ENCODE measurements at places on chromosomes 7 and 10.

GRCh38 chr7:124275411-124275810, 242.5 kb upstream of the TMEM229A start:
- no peak for DNase-seq

- DNase-seq: no peak
These were observed 9.6 kb upstream of the PYROXD2 start for GRCh38 chr10:98424295-98425254.

GRCh38 chr7:141225916-141226618, 152.2 kb downstream of the TMEM178B start:
- no peak for DNase-seq

GRCh38 chr7:111083413-111083812, 7.5 kb upstream of the LRRN3 start:
- DNase-seq: no peak

DNA sequence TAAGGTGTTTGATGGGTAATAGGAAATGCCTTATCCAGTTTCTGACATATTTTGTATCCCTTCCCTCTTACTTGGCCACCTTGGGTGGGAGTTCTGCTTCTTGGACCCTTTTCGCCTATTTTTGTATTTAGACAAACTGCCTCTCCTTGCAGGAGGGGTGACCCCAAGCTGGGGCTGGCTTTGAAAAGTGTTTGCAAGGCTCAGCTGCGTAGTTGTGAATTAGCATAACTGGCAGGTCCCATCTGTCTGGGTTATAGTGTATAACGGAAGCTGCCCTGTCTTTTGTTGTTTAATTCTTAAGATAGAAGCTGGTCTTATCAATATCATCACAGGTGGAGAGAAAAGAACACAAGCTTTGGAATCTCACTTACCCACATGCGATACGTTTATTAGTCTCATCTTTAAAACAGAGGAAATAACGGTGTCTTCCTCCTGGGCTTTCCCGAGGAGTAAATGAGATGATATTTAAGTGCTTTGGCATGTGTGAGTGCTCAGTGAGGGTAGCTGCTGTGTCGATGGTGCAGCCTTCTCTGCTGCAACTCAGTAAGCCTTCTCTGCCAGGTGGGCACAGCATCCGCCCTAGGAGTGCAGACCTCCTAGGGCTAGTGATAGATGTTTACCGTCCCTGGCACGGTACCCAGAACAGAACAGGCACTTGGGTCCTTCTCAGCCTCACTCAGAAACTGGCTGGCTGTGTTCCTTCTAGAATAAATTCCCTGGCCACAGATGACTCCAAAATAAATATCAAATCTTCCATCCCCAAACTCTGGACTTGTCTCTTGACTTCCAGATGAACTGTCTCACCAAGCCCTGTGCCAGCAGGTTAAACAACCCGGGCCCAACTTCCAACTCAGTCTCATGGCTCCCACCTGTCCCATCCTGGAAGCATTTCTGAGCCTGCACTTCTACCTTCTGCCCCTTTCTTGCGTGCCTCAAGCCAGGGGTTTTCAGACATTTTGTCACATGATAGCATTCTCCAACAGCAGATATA, 227.3 kb downstream of the GFRA1 start:
- no peak for DNase-seq

DNA sequence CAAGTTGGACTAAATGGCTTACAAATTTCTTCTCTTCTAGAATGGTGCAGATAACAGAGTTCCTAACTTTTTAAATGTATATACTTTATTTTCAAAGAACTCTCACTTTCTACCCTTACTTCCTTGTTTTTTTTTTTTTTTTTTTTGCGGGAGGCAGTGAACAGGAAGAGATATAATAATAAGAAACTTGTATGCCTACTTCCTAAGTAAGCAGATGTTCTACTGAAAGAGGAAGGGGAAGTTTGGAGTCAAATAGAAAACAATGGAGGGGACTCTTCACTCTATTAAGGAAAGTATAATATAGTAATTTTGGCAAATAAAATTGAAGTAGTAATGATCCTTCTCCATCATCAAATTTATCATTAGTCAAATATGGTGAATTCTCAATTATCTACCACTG, 754.0 kb downstream of the KCNMA1 start:
- DNase-seq: no peak

- no peak for DNase-seq
These were observed 114.4 kb downstream of the COL13A1 start for GRCh38 chr10:69916118-69916517.

- no peak for DNase-seq
These were observed 16.6 kb upstream of the ITIH2 start for GRCh38 chr10:7686351-7687171.

DNA sequence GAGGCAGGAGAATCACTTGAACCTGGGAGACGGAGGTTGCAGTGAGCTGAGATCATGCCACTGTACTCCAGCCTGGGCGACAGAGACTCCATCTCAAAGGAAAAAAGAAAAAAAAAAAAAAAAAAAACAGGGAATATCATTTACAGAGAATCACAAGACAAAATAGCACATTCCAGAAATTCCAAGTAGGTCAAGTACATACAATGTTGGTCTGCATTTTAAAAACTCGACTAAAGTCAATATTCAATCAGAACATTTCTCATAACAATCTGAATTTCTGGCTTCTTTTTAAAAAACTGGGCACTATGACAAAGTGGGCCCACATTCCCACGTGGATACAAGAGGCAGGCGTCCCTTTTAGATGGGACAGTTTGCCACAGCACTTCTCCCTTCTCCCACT, 12.8 kb downstream of the ZC3HAV1L start:
- DNase-seq: no peak

GRCh38 chr10:98536551-98536950, 89.8 kb upstream of the HPS1 start:
- DNase-seq: no peak

- DNase-seq: no peak
These were observed 161.0 kb downstream of the RNF216 start for GRCh38 chr7:5620459-5620881.

GRCh38 chr7:141355032-141355431, 196.2 kb upstream of the AGK start:
- no peak for DNase-seq

- DNase-seq: no peak
These were observed 148.6 kb downstream of the ELFN1 start for GRCh38 chr7:1818575-1819258.

- no peak for DNase-seq
These were observed 150.2 kb downstream of the DGKB start for GRCh38 chr7:14752301-14752700.

DNA sequence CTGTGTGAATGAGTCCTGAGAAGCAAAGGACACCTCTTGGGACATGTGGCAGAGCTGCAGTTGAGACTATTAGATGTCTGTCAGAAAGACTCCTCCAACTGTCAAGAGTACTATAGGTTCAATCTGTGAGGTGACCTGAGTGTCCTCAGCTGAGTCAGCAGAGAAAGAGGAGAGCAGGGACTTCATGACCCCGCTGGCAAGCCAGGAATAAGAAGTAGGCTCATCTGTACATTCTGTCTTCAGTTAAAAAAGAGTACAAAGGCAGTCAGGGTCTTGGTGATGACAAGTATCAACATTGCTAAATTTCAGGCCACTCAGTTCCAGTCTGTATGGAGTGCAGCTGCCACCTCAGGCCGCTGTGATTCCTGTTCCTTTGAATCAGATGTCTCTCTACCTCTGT, 25.1 kb downstream of the HECTD2 start:
- DNase-seq: no peak

DNA sequence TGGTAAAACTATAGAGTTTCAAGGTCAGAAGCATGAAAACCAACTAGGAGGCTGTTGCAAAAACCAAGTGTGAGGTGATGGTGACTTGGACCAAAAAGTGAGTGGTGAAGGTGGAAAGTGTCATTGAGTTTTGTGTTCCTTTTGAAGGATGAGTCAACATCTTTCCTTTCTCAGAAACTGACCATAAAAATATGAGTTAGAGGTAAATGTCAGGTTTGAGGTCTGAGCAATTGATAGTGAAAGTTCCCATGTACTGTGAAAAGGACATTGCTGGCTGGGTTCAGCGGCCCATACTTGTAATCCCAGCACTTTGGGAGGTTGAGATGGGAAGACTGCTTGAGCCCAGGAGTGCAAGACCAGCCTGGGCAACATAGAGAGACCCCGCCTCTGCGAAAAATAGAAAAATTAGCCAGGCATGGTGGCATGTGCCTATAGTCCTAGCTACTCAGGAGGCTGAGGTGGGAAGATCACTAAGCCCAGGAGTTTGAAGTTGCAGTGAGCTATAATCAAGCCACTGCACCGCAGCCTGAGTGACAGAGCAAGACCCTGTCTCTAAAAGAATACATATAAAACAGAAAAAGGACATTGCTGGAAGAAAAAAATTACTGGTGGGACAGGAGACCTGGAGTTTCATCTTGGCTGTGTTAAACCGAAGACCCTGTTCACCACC, 89.3 kb upstream of the ARID5B start:
- DNase-seq: no peak

DNA sequence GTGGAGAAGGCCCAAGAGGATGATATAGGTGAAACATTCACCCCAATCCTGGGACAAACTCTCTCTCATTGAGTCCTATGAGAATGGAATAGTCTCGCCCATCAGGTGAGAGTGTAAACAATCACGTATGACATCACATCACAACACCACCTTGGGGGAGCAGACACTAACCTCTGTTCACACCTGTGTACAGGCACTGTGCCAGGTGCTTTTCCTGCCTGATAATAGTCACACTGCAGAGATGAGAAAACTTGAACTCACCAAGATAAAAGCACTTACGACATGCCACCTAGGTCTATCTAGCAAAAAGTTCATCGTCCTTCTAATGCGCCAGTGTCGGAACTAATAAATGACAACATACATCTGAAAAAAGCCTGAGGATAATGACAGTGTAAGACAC, 187.8 kb downstream of the FAM107B start:
- DNase-seq: no peak

DNA sequence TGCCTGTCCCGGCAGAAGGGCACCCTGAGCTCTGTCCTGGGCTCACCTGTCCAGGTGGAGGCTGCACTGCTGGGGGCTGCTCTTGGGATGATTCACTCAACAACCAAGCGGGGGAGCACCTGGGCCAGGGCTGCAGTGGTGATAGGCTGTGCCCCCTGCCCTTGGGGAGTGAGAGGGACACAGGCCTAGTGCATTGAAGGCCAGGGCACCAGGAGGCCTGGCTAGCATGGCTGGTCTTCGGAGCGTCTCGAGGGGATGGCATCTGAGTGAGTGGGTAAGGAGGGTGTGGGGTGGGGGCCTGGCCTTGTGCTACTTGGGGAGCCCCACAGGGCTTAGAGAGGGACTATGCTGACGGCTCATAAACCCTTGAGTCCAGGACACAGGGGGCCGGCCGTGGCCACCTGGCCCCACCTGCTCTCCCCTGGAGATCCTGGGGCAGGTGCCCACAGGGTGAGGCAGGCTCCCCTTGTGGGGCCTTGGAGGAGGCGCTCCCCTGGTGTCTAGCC, 3.1 kb downstream of the PWWP2B start:
- DNase-seq: no peak

DNA sequence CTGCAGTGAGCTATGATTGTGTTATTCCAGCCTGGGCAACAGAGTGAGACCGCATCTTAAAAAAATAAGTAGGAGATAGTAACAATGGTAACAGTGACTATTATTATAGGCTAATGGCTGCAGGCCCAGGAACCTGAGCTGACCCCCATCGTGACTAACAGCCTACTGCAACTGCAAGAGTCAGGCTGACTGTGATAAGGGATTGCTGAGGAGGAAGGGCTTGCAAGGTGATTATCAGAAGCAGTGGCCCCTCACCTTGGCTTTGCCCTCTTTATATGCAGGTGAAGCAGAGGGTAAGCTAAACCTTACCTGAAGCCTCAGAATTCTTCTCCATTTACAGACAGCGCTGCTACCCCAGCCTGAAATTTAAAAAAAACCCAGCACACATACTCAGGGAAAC, 83.9 kb upstream of the SDK1 start:
- DNase-seq: no peak

- no peak for DNase-seq
These were observed 208.3 kb downstream of the CELF2 start for GRCh38 chr10:11225935-11226334.

DNA sequence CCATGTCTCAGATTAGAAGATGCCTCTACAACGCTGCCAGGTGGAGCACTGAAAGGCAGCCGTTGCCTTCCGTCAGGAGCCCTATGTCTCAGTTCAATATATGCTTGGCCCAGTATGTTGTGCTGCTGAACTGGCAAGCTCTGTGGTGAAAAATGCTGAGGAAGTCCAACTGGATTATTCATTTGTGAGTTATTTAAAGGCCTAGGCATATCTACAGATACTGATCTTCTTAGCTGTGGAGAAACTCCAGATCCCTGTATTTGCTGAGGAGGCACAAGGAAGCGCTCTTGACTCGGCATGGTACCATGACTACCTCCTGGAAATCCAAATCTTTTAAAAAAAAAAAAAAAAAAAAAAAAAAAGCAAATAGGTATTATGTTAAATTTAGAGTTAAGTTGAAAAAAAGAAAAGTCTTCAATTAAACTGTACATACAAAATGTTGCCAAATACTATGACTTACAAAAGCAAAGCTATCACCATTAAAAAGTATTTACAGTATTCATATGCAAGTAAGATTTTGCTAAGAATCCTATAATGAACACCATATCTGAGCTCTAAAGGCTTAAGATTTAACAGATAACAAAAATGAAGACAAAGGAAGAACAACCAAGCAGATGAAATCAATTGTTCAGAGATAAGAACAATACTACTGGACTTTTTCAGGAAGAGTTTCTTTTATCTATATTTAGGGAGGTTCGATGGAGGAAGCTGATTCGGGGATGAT, 152.4 kb downstream of the GALNT11 start:
- DNase-seq: no peak

DNA sequence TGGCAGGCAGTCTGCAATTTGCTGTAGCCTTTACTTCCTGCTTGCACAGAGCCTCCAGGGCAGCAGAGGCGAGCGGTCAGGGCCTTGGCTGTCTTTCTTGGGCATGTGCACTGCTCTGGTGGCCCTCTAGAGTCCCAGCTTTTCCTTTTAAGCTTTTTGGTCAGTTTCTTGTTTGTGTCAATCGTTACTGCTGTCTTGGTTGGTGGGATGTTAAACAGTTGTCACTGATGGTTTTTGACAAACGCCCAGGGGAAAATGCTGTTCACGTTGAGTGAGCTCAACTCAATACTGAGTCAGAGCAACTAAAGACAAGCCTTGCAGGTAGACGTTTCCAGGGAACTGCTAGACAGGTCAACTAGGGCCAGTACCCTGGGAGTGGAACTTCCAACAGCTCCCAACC, 14.0 kb downstream of the PRKRIP1 start:
- DNase-seq: no peak

- DNase-seq: no peak
These were observed 12.5 kb downstream of the ADRA2A start for GRCh38 chr10:111089293-111089692.

- no peak for DNase-seq
These were observed 83.6 kb upstream of the CHCHD3 start for GRCh38 chr7:133165529-133165928.

- DNase-seq: no peak
These were observed 86.7 kb downstream of the RGS10 start for GRCh38 chr10:119455609-119456434.

Data from stimulated activated CD8-positive, alpha-beta memory T cell treated with anti-CD3 and anti-CD28 coated beads, Interleukin-15, amount 100 ng/mL, for 1 hour (primary cell).